Left lung (tissue), 14 donors: ENCODE measurements at places on chromosomes 12 and 14. TPM values are rescaled to one million over a fixed set of nuclear protein-coding genes. Genes with fewer than 3 reads are reported as not detected.
A peak's percentile ranks its signal among the peaks of the same experiment; 100 is the strongest.

SERPINA3 gene
- 1.4 TPM for polyA plus RNA-seq

KRT73 gene
- polyA plus RNA-seq, result 0.11 TPM

BAZ1A gene
- 33.0 TPM for polyA plus RNA-seq

GPR68 gene
- polyA plus RNA-seq, result 1.3 TPM

GPRC5A gene
- polyA plus RNA-seq, result 9.6 TPM

MYH6 gene
- not detected for polyA plus RNA-seq

DNA sequence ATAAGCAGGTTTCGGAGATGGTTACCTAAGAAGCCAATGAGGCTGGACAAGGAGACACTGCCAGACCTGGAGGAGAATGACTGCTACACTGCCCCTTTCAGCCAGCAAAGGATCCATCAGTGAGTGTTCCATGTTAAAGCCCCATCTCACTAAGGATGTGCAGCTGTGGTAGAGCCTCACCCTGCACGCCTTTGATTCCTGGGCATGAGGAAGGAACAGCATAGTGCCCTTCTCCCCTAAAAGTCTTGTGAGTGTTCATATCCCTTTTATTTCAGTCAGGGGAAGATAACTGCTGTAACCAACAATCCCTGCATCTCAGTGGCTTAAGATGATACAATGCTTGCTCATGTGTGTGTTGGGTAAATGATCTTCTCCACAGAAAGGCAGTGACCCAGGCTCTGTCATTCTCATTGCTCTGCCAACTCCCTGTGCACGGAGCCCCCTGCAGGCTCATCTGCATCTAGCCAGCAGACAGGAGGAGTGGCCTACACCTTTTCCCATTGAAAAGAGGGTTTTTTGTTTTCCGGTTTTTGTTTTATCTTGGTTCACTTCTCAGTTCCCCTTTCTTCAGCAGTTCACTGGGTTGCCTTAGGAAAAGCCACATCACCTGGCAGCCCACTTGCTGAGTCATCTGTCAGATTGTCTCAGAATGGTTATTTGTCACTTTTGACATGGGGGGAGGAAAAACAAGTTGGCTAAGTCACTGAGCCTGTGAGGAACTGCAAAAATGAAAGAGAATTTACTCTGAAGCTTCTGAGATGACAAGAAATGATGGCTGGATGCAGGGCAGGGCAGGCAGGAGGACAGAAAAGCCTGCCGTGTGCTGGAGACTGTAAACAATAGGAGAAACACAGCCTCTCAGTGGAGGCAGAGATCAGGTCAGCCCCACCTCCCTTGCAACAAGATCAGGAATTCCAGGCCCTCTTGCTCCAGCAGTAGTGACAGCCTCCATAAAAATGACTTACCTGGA is 193.3 kb downstream of the ANO4 start:
- no peak for DNase-seq

- DNase-seq, result no peak
Observed at GRCh38 chr14:24789378-24789884, 155.4 kb upstream of the GZMB start.

DNA sequence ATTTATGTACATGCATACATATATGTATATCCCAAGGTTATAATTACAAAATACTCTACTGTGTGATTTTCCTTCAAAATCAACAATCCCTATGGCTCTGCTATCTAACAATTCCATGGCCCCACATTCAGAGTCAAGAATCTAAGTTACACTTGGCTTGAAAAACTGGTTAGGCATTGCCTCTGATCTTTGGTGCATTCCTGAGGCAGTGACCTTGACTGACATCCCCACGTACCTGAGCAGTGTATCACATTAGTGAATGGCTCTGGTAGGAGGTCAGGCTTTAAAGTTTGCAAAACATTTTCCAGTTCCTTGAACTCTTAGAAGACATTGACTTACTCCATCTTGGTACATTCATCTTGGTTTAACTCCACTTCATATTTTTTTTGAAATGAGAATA is 8.5 kb upstream of the STON2 start:
- no peak for DNase-seq

GRCh38 chr14:104573930-104574329 is 5.6 kb upstream of the C14orf180 start:
- DNase-seq, result no peak

DNA sequence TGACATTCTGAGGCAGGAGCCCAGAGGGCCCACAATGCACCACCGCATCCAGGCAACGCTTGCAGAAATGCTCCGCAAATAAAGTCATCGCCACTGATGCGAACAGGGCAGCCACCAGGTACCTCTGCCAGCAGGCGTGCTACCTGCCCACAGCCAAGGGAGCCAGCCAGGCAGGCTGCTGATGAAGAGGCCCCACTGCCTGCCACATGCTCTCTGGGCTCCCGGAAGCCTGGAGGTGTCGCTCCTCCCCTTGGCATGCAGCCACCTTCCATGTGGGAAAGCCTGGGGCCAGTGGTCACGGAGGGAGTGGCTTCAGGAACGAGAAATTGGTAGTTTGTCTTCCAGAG is 14.7 kb downstream of the GPR132 start:
- DNase-seq, result peak; percentile 55

DNA sequence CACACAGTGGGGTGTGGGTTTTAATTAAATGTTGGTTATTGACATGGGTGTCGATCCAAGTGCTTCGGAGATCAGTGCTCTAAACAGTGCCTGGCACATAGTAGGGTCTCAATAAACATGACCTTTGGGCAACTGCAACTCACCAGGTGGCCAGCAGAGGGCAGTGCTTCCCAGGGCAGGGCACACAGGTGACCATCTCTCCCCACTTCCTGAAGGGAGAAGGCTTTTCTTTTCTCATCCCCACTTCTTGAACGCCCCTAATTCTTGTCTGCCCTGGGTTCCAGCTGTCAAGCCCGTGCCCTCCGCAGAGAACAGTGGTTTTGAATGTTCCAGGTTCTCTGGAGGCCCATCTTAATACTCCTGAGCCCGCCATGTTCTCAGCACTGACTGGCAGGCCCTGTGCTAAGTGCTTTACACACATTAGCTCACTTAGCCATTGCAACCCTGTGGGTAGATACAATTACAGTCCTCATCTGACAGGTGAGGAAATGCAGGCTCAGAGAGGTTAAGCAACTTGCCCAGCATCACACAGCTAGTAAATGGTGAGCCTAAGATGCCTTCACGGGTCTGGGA is 16.3 kb downstream of the RAPGEF3 start:
- DNase-seq, result peak; percentile 91

DNA sequence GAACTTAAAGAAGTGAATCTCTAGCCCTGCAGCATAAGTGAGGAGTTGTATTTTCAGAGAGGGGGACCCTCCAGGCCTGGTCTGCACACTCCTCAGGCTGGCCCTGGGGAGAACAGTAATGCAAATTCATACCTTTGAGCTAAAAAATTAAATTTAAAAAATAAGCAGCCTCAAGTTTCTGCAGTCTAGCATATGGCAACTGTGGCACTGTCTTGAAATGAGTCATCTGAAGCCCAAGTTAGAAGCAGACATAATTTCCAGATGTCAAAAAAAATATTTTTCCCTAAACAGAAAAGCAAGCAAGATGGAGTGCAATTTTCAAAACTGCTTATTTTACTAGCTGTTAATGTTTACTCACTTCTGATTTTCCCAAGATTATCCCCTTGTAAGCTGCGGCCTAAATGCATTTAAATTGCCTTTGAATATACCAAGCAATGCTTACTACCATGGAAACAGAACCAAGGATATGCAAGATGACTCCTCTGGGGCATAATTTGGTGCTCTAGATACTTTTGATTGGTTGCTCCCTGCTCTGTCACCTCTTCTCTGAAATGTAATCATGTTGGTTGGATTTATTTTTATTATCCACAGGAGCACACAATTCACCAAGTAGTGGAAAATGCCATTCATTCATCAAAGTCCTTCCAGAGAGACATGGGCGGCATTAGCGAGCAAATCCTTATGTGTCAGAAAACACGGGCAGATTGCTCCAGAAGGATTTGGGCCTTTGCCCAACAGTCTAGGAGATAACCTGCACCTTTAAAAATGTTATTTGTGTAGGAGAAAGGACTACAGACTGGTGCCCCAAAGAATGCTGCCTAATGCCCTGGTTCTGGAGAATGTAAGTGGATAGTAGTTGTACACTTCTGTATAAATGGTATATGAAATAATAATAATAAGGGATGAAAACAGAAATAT is 25.0 kb upstream of the DHRS7 start:
- DNase-seq, result no peak

GRCh38 chr14:56176530-56176929 is 58.3 kb downstream of the PELI2 start:
- no peak for DNase-seq

DNA sequence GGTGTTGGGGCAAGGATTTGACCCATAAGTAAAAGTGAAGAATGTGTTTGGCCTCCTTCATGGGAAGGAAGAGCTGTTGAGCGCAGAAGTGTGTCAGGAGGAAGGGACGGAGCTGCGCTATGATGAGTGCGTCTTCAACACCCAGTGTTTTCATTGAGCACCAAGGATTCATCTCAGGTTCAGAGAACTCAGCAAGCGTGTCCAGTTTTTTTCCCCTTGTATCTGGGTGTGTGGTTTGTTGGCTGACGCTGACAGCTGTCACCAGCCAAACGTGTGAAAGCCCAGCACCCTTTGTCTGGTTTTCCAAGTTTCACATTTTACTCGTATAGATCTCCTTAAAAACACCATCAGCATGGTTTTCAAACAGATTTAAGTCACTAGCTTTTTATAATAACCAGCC is 12.3 kb downstream of the EP400 start:
- no peak for DNase-seq

GRCh38 chr14:30525833-30526232 is 33.1 kb upstream of the G2E3 start:
- no peak for DNase-seq

DNA sequence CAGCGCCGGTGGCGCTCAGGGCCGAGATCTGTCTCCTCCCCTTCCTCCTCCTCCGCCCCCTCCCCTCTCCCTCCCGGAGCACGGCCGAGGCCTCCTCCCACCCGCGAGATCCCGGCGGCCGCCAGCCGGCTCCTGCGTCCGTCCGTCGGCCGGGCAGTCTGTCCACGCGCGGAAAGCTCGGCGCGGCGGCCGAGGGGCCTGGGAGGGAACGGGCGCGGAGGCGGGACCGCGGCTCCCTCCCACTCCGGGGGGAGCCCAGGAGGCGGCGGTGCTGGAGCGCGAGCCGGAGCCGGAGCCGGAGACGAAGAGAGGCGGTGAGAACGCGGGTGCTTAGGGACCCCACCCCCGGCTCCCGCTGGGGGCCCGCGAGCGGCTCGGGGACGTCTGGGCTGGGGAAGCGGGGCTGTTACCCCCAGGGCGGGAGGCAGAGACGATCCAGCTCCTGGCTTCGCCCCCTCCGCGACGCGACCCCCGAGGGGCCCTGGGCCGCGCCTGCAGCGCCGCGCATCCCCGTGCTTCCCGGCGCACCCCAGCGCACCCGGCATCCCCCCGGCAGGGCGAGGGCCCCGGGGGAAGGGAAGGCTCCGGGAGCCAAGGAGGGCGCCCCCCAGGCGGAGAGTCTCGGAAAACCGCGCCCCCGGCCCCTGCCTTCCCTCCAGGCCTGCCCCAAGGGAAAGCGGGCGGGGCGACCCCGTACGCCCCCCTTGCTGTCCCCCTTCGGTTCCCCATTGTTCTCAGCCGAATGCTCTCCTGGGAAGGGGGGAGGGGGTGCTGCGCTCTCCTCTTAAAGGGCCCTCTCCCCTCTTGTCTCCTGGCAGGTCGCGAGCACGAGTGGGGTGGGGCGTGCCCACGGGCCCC is at the start of gene DTX1:
Gene DTX1, plus strand, starts transcription at position 100 of the 858 bp plus-strand sequence. CDS start 1,463 bp downstream, outside the sequence.
- peak; percentile 30 for DNase-seq

DNA sequence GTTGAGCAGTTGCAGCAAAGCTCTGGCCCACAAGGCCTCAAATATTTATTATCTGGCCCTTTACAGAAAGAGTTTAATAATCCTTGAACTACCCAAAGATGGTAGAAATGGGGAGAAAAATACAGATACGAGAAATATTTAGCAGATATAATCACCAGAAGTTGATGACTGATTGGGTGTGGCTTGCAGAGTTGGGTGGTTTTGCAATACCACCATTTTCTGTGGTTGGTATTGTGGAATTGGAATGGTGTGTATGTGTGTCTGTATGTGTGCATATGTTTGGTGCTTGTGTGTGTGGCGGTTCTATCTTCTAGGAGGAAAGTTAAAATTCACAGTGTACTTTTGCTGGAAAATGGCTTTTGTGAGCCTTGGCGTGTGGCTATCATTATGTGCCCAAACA is 85.4 kb upstream of the MANSC4 start:
- DNase-seq, result no peak

GRCh38 chr14:81235096-81235495 is 14.3 kb upstream of the GTF2A1 start:
- DNase-seq, result no peak
